ENCODE measurements at places on chromosomes 1 and 21.
A peak's percentile ranks its signal among the peaks of the same experiment; 100 is the strongest.

GRCh38 chr1:96481409-96481808 lies 240.2 kb upstream of the PTBP2 start:
- H3K4me1 ChIP-seq, result peaks cover 64% of the 10 kb centered on the region
- DNase-seq, result no peak
- peaks cover 11% of the 10 kb centered on the region for H3K36me3 ChIP-seq
- no peak overlapping the region for H3K4me3 ChIP-seq
- H3K27ac ChIP-seq, result no peak overlapping the region
- peaks cover 6% of the 10 kb centered on the region for H3K27me3 ChIP-seq

GRCh38 chr1:61097317-61097716 lies 15.0 kb downstream of the NFIA start:
- peaks cover 4% of the 10 kb centered on the region for H3K4me1 ChIP-seq
- DNase-seq, result no peak
- H3K27me3 ChIP-seq, result peaks cover 73% of the 10 kb centered on the region
- no peak overlapping the region for H3K4me3 ChIP-seq
- H3K27ac ChIP-seq, result no peak overlapping the region
- no peaks in the 10 kb centered on the region for H3K36me3 ChIP-seq

GRCh38 chr1:68496680-68497357 lies at the start of gene DEPDC1:
Gene DEPDC1, minus strand, starts transcription at chr1:68497082. Its CDS starts 83 bp downstream, at chr1:68496999.
- peak; percentile 98 for DNase-seq
- peak within 1 kb of the TSS; percentile 96 for H3K27ac ChIP-seq
- peaks cover 3% of the 10 kb centered on the region for H3K27me3 ChIP-seq
- H3K4me1 ChIP-seq, result peaks cover 35% of the 10 kb centered on the region
- peaks cover 20% of the 10 kb centered on the region for H3K36me3 ChIP-seq
- peak within 1 kb of the TSS; percentile 96 for H3K4me3 ChIP-seq

- H3K4me3 ChIP-seq, result no peak overlapping the region
- no peaks in the 10 kb centered on the region for H3K27me3 ChIP-seq
- no peak for DNase-seq
- H3K4me1 ChIP-seq, result peaks cover 6% of the 10 kb centered on the region
- H3K27ac ChIP-seq, result peak overlapping the region; percentile 97
Observed at GRCh38 chr1:117112047-117112717, 9.4 kb downstream of the TRIM45 start.

GRCh38 chr1:33903210-33903589 lies 39.3 kb downstream of the HMGB4 start:
- H3K4me3 ChIP-seq, result no peak overlapping the region
- H3K27me3 ChIP-seq, result peaks cover 3% of the 10 kb centered on the region
- peaks cover 7% of the 10 kb centered on the region for H3K4me1 ChIP-seq
- no peaks in the 10 kb centered on the region for H3K36me3 ChIP-seq
- no peak overlapping the region for H3K27ac ChIP-seq
- no peak for DNase-seq

- no peak overlapping the region for H3K27ac ChIP-seq
- peaks cover 3% of the 10 kb centered on the region for H3K27me3 ChIP-seq
Observed at GRCh38 chr1:78355656-78356055, 135.1 kb upstream of the PTGFR start.

GRCh38 chr1:209736490-209737117 lies 19.2 kb upstream of the TRAF3IP3 start:
- no peaks in the 10 kb centered on the region for H3K36me3 ChIP-seq
- no peaks in the 10 kb centered on the region for H3K4me1 ChIP-seq
- H3K27me3 ChIP-seq, result peaks cover 18% of the 10 kb centered on the region
- H3K27ac ChIP-seq, result no peak overlapping the region

GRCh38 chr1:18241891-18242290 lies 134.3 kb downstream of the IGSF21 start:
- H3K4me3 ChIP-seq, result no peak overlapping the region
- peaks cover 61% of the 10 kb centered on the region for H3K27me3 ChIP-seq
- peaks cover 9% of the 10 kb centered on the region for H3K4me1 ChIP-seq
- DNase-seq, result no peak
- H3K27ac ChIP-seq, result no peak overlapping the region

- no peak for DNase-seq
- no peak overlapping the region for H3K4me3 ChIP-seq
- H3K27ac ChIP-seq, result no peak overlapping the region
- H3K27me3 ChIP-seq, result peaks cover 28% of the 10 kb centered on the region
- H3K4me1 ChIP-seq, result peaks cover 24% of the 10 kb centered on the region
- peaks cover 14% of the 10 kb centered on the region for H3K36me3 ChIP-seq
Observed at GRCh38 chr1:158146165-158146564, 34.5 kb upstream of the CD1D start.

DNA sequence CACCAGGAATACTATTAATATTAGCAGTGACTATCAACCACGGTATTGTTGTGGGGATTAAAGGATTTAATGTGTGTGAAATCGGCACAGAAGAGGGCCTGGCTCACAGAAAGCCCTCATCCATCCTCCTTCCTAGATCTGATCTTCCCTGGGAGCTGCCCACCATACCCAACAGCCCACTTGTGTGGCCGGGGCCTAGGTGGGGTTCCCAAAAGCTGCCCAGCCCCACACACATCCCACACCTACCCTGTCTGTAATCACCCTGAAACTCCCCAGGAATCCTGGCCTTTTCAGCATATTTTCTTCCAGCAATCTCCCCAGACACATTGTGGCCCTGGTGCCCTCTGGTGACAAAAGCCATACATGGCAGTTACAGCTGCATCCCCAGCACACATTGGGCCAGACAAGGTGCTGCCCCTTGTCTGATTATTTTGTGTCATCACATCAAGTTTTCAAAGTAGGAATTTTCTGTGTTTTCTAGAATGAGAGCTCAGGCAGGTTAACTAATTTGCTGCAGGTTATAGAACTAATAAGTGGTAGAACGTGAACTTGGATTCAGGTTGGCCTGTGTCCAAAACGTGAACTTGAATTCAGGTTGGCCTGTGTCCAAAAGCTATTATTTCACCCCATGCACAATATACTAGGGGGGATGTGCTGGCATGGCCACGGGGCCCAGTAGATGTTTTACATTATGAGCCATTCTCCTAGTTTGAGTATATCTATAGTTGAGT lies 5.3 kb upstream of the SLC6A9 start:
- no peak overlapping the region for H3K4me3 ChIP-seq
- H3K4me1 ChIP-seq, result peaks cover 58% of the 10 kb centered on the region
- H3K36me3 ChIP-seq, result no peaks in the 10 kb centered on the region
- peak; percentile 72 for DNase-seq
- peak overlapping the region; percentile 84 for H3K27ac ChIP-seq

DNA sequence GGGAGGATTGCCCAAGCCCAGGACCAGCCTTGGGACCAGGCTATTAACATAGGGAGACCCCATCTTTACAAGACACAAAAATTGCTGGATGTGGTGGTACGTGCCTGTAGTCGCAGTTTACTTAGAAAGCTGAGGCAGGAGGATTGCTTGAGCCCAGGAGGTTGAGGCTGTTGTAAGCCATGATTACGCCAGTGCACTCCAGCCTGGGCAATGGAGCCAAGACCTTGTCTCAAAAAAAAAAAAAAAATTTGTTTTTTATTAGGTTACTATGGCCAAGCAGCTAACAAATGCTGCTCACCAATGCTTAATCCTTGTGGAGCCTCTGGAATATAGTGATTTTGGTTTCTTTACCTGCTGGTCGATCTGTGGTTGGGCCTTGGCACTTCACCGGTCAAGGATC lies 8.8 kb downstream of the ARID1A start:
- H3K4me1 ChIP-seq, result peaks cover 32% of the 10 kb centered on the region
- no peak for DNase-seq
- peaks cover 34% of the 10 kb centered on the region for H3K36me3 ChIP-seq
- no peak overlapping the region for H3K4me3 ChIP-seq
- peak overlapping the region; percentile 80 for H3K27ac ChIP-seq

DNA sequence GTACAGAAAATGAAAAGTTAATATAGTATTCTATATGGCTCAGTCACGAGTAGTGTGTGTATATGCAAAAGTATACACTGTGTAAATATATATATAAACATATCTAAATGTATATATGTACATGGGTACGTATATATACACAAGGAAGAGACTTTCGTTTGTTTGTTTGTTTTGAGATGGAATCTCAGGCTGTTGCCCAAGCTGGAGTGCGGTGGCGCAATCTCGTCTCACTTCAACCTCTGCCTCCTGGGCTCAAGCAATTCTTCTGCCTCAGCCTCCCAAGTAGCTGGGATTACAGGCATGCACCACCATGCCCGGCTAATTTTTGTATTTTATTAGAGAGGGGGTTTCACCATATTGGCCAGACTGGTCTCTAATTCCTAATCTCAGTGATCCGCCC lies 16.4 kb downstream of the IL12RB2 start:
- H3K27ac ChIP-seq, result no peak overlapping the region
- H3K36me3 ChIP-seq, result no peaks in the 10 kb centered on the region
- H3K27me3 ChIP-seq, result peaks cover 6% of the 10 kb centered on the region
- no peak for DNase-seq

DNA sequence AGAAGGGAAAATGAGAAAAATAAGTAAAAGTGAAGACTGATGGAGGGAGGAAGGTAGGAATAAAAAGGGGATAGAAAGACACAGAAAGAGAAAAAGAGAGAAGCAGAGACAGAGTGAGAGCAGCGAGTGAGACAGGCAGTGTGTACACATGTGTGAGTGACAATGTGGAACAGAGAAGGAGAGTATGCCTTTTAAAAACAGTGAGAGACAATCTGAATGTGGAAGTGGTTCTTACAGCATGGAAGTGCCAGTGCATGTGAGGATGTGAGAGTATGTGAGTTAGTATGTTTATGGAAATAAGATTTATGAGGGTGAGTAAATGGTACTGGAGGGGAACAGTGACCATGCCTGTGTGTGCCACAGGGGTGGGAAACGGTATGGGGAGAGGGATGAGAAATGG lies 1.2 kb downstream of the NEGR1 start:
- H3K27ac ChIP-seq, result no peak overlapping the region
- H3K36me3 ChIP-seq, result no peaks in the 10 kb centered on the region
- peaks cover 16% of the 10 kb centered on the region for H3K4me1 ChIP-seq
- H3K27me3 ChIP-seq, result peaks cover 32% of the 10 kb centered on the region

GRCh38 chr1:22651941-22652856 lies 837 bp upstream of the C1QB start:
- no peaks in the 10 kb centered on the region for H3K36me3 ChIP-seq
- DNase-seq, result no peak
- H3K27ac ChIP-seq, result peak overlapping the region; percentile 52
- H3K4me1 ChIP-seq, result peaks cover 12% of the 10 kb centered on the region
- peaks cover 45% of the 10 kb centered on the region for H3K27me3 ChIP-seq

DNA sequence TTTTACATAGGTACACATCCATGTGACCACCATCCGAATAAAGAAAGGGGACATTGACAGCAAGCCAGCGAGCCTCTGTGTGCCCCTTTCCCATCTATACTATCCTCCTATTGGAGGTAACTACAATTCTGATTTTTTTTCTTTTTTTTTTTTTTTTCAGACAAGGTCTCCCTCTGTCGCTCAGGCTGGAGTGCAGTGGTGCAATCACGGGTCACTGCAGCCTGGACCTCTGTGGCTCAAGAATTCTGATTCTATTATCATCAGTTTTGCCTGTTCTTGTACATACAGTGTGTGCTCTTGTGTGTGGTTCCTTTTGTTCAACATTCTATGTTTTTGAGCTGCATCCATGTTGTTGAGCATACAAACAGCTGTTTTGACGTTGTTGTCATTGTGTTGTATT lies 56.0 kb upstream of the SRSF10 start:
- peak overlapping the region; percentile 18 for H3K27ac ChIP-seq
- H3K36me3 ChIP-seq, result peaks cover 5% of the 10 kb centered on the region
- peaks cover 6% of the 10 kb centered on the region for H3K4me1 ChIP-seq
- H3K27me3 ChIP-seq, result peaks cover 4% of the 10 kb centered on the region
- DNase-seq, result no peak

DNA sequence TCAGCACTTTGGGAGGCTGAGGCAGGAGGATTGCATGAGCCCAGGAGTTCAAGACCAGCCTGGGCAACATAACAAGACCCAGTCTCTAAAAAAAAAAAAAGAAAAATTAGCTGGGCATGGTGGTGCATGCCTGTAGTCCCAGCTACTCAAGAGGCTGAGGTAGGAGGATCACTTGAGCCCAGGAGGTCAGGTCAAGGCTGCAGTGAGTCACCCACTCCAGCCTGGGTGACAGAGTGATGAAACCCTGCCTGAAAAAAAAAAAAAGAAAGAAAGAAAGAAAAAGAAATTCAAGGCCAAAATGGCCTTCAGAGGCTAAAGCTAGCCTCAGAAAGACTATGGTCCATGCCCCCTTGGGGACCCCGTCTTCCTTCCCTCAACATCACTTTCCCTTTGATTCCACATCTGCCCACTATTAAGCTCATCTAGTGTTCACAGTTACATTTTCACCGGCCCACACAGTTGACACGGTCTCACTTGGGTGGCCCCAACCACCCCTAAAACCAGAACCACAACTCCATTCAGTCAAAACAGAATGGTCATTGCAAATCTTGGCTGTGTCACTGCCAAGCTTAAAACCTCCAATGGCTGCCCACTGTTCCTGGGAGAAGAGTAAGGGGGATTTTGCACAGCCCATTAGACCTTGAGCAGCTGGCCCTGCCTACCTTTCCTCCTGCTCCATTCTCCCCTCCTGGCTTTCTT lies 2.1 kb upstream of the CAPN8 start:
- DNase-seq, result no peak
- H3K27me3 ChIP-seq, result peaks cover 15% of the 10 kb centered on the region
- no peak overlapping the region for H3K27ac ChIP-seq
- no peak overlapping the region for H3K4me3 ChIP-seq
- peaks cover 14% of the 10 kb centered on the region for H3K4me1 ChIP-seq
- H3K36me3 ChIP-seq, result no peaks in the 10 kb centered on the region

- peak overlapping the region; percentile 97 for H3K4me3 ChIP-seq
- H3K4me1 ChIP-seq, result peaks cover 86% of the 10 kb centered on the region
- H3K27me3 ChIP-seq, result no peaks in the 10 kb centered on the region
- no peak for DNase-seq
- peak overlapping the region; percentile 100 for H3K27ac ChIP-seq
Observed at GRCh38 chr1:23561813-23562100, 2.5 kb upstream of the ID3 start.

- H3K4me1 ChIP-seq, result peaks cover 76% of the 10 kb centered on the region
- no peaks in the 10 kb centered on the region for H3K27me3 ChIP-seq
- no peak for DNase-seq
- peaks cover 4% of the 10 kb centered on the region for H3K36me3 ChIP-seq
- H3K4me3 ChIP-seq, result no peak overlapping the region
- peak overlapping the region; percentile 72 for H3K27ac ChIP-seq
Observed at GRCh38 chr1:156126630-156127534, 12.4 kb downstream of the LMNA start.

- peaks cover 9% of the 10 kb centered on the region for H3K4me1 ChIP-seq
- no peaks in the 10 kb centered on the region for H3K36me3 ChIP-seq
- no peak overlapping the region for H3K4me3 ChIP-seq
- no peak for DNase-seq
Observed at GRCh38 chr1:217106231-217106901, 383.1 kb upstream of the ESRRG start.

GRCh38 chr1:237043846-237044636 lies 2.1 kb downstream of the RYR2 start:
- peak overlapping the region; percentile 81 for H3K4me3 ChIP-seq
- DNase-seq, result no peak
- H3K27me3 ChIP-seq, result peaks cover 18% of the 10 kb centered on the region
- peaks cover 13% of the 10 kb centered on the region for H3K4me1 ChIP-seq

GRCh38 chr1:179323436-179323835 lies 29.8 kb downstream of the SOAT1 start:
- H3K4me3 ChIP-seq, result no peak overlapping the region
- H3K27ac ChIP-seq, result peak overlapping the region; percentile 53
- DNase-seq, result no peak
- H3K4me1 ChIP-seq, result no peaks in the 10 kb centered on the region
- H3K27me3 ChIP-seq, result no peaks in the 10 kb centered on the region

GRCh38 chr1:13990939-13991338 lies 291.0 kb downstream of the PRDM2 start:
- H3K4me1 ChIP-seq, result no peaks in the 10 kb centered on the region
- peaks cover 4% of the 10 kb centered on the region for H3K27me3 ChIP-seq
- H3K36me3 ChIP-seq, result no peaks in the 10 kb centered on the region
- no peak overlapping the region for H3K27ac ChIP-seq
- H3K4me3 ChIP-seq, result no peak overlapping the region

Measured in nephron progenitor cell (in vitro differentiated cells).